ENCODE measurements at places on chromosomes 7 and 10. TPM values are rescaled to one million over a fixed set of nuclear protein-coding genes. Genes with fewer than 3 reads are reported as not detected.

SLC16A12 gene
- 0.13 TPM for polyA plus RNA-seq

DNTT gene
- not detected for polyA plus RNA-seq

PRPS1L1 gene
- not detected for polyA plus RNA-seq

KLLN gene
- polyA plus RNA-seq = 1.2 TPM

LIPJ gene
- not detected for polyA plus RNA-seq

JCAD gene
- polyA plus RNA-seq = 25.7 TPM

STAM gene
- 23.9 TPM for polyA plus RNA-seq

ITIH5 gene
- polyA plus RNA-seq = 0.05 TPM

AZGP1 gene
- polyA plus RNA-seq = 0.15 TPM

GNAI1 gene
- 69.1 TPM for polyA plus RNA-seq

PRKCQ gene
- 0.18 TPM for polyA plus RNA-seq

MALRD1 gene
- polyA plus RNA-seq = not detected

MYL10 gene
- not detected for polyA plus RNA-seq

SAP25 gene
- polyA plus RNA-seq = 1.0 TPM

SLC29A4 gene
- polyA plus RNA-seq = 12.3 TPM

TBC1D12 gene
- 1.8 TPM for polyA plus RNA-seq

FAM20C gene
- 12.7 TPM for polyA plus RNA-seq

ADAM12 gene
- 24.0 TPM for polyA plus RNA-seq

SYNPO2L gene
- 0.05 TPM for polyA plus RNA-seq

MAPK8 gene
- 33.6 TPM for polyA plus RNA-seq

FXYD4 gene
- polyA plus RNA-seq = not detected

TSC22D4 gene
- polyA plus RNA-seq = 32.7 TPM

OR2A12 gene
- polyA plus RNA-seq = not detected

GRID2IP gene
- polyA plus RNA-seq = 0.06 TPM

CFAP46 gene
- polyA plus RNA-seq = 4.9 TPM

TACR2 gene
- polyA plus RNA-seq = 0.05 TPM

MORN4 gene
- polyA plus RNA-seq = 31.7 TPM

ANKRD30A gene
- polyA plus RNA-seq = not detected

VWC2 gene
- polyA plus RNA-seq = not detected

HELLS gene
- 13.5 TPM for polyA plus RNA-seq

EEPD1 gene
- polyA plus RNA-seq = 5.0 TPM

CHRM2 gene
- polyA plus RNA-seq = 0.23 TPM

MPLKIP gene
- 48.4 TPM for polyA plus RNA-seq

KDM7A gene
- polyA plus RNA-seq = 1.1 TPM

NKX2-3 gene
- polyA plus RNA-seq = not detected

GPR37 gene
- polyA plus RNA-seq = not detected

PTF1A gene
- not detected for polyA plus RNA-seq

MYH16 gene
- polyA plus RNA-seq = 0.41 TPM

LANCL2 gene
- 25.8 TPM for polyA plus RNA-seq
